ENCODE measurements at places on chromosomes 13 and 19. TPM values are rescaled to one million over a fixed set of nuclear protein-coding genes. Genes with fewer than 3 reads are reported as not detected.

NR2C2AP gene
- 10.6 TPM for polyA plus RNA-seq

DNA sequence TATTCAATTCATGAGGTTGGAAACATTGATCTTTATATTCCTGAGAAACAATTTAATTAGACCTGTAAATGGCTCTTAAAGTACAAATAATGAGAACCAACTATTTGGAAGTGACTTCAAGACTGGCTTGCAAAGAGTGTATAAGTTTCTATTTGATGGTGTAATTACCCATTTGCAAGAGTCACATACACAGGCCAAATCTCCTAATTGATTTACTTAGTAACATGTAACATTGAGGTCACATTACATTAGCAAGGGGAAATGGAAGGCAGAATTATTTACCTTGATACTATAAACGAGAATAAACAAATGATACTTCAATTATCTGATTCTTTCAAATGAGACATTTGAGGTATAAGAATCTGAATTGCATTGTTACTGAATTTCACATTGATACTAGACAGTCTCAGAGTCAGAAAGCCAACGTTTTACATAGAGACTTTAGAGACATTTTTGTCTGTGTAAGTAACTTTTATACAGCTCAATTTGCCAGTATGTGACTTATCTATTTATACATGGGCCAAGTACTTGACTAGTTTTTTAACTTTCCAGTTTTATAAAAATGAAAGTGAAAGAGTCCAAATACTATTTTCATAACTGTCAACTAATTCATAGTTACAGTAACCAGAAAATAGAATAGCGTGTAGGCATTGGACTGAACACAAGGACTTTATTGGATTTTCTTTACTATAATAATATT is 95.6 kb upstream of the RFC3 start:
- no peak for DNase-seq
- no peaks in the 10 kb centered on the region for H3K36me3 ChIP-seq
- peaks cover 29% of the 10 kb centered on the region for H3K4me1 ChIP-seq
- no peak overlapping the region for H3K27ac ChIP-seq
- H3K4me3 ChIP-seq = no peak overlapping the region
- no peaks in the 10 kb centered on the region for H3K27me3 ChIP-seq

SPC24 gene
- polyA plus RNA-seq = 0.27 TPM

DNA sequence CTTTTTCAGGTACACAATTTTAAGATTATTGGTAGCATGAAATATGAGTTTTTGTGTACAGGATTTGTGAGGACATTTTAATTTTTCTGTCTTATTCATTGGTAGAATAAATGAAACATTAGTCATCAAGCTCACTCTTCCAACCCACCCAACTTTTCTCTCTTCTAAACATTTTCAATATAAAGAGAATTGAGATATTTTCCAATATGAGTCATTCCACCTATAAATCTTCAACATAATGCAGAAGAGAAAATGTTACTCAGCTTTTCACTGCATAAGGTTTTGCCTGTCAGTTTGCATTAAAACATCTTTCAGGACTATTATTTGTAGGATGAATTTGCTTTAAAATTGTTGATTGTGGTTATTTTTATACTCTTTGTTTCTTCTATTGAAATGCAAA is 330.7 kb downstream of the PCDH20 start:
- no peaks in the 10 kb centered on the region for H3K4me1 ChIP-seq
- H3K27me3 ChIP-seq = no peaks in the 10 kb centered on the region
- no peak for DNase-seq
- no peak overlapping the region for H3K4me3 ChIP-seq
- H3K27ac ChIP-seq = no peak overlapping the region
- no peaks in the 10 kb centered on the region for H3K36me3 ChIP-seq

DNA sequence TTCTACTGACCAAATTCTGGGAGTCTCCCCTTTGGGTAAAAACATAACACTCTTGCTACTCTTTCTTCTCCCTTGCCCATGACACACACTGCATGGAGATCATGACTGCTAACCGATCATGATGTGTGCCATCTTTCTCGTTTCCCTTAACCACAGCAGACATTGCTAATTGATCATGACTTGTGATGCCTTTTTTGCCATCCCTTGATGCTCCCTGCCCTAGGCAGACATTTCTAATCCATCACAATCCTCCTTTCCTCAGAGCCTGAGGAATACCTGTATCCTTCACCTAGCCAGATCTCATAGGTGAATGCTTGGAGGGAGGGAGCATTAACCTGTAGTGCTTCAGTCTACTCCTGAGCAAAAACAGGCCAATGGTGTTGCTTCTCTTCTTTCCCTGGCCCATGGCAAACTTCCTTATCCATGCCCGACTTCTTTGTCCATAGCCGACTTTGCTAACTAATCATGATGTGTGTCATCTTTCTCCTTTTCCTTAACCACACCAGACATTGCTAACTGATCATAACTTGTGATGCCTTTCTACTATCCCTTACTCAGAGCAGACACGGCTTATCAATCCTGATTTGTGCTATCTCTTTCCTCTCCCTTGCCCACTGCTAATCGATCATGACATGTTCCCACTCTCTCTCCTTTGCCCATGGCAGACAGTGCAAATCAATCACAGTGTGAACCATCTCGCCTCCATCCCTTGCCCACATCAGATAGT is 17.7 kb downstream of the NUMBL start:
- no peaks in the 10 kb centered on the region for H3K27me3 ChIP-seq
- peaks cover 49% of the 10 kb centered on the region for H3K36me3 ChIP-seq
- no peak overlapping the region for H3K4me3 ChIP-seq
- H3K4me1 ChIP-seq = no peaks in the 10 kb centered on the region
- DNase-seq = no peak
- H3K27ac ChIP-seq = no peak overlapping the region

- H3K27ac ChIP-seq = no peak overlapping the region
- H3K4me1 ChIP-seq = no peaks in the 10 kb centered on the region
- DNase-seq = no peak
- no peak overlapping the region for H3K4me3 ChIP-seq
- H3K27me3 ChIP-seq = no peaks in the 10 kb centered on the region
Measured at GRCh38 chr13:77503398-77503797, 32.1 kb upstream of the SCEL start.

DNA sequence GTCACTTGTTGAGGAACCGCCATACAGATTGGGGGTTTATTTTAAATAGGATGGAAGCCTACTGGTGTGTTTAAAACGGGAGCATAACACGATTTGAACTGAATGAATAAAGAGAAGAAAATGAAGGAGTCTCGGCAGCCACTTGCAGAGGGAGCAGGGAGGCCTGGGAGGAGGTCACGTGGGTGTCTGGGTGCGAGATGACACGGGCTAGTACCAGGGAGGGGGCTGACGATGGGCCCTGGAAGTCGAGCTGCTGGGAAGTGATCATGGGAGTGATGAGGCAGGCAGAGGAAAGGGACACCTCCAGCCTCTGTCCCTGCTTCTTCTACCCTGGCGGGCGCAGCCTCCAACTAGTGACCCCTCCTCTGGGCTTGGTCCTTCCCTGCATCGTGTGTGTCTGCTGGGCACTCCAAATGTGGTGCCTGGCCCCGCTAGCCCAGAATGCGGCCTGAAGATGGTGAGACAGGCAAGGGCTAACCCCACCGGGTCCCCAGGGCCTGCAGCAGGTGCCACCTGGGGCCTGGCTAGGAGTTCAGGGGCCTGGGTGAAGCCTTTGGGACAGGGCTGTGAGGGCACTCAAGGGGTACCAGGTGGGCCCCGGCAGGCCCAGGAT is 35.5 kb downstream of the CRTC1 start:
- DNase-seq = no peak
- H3K27me3 ChIP-seq = no peaks in the 10 kb centered on the region
- no peak overlapping the region for H3K4me3 ChIP-seq
- H3K4me1 ChIP-seq = no peaks in the 10 kb centered on the region
- H3K36me3 ChIP-seq = peaks cover 13% of the 10 kb centered on the region

- H3K4me3 ChIP-seq = no peak overlapping the region
- no peak for DNase-seq
- H3K27ac ChIP-seq = no peak overlapping the region
- no peaks in the 10 kb centered on the region for H3K4me1 ChIP-seq
Measured at GRCh38 chr13:67353941-67354340, 123.8 kb upstream of the PCDH9 start.

NKPD1 gene
- 0.11 TPM for polyA plus RNA-seq

DNA sequence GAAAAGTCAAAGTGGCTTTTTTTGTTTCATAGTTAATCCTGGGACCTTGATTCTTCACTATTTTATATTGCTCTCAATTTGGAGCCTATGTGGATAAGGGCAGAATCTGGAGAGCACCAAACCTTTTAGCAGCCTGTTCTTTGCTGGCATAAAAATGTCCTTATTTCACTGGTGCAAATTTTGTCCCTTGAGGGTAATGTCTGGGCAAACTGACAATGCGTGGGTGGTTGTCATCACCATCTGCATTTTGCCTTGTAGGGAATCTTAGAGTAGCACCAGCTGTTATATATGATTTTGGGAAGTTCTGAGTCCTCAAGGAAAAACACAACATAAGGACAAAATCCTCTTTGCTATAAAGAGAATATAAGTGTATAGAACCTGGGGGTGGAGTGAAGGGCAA is 336.9 kb upstream of the HTR2A start:
- H3K36me3 ChIP-seq = no peaks in the 10 kb centered on the region
- H3K27ac ChIP-seq = no peak overlapping the region
- H3K27me3 ChIP-seq = no peaks in the 10 kb centered on the region
- H3K4me1 ChIP-seq = no peaks in the 10 kb centered on the region

- H3K4me3 ChIP-seq = no peak overlapping the region
- no peaks in the 10 kb centered on the region for H3K36me3 ChIP-seq
- DNase-seq = no peak
- H3K27me3 ChIP-seq = no peaks in the 10 kb centered on the region
- H3K4me1 ChIP-seq = no peaks in the 10 kb centered on the region
Measured at GRCh38 chr13:34675626-34676025, 266.4 kb upstream of the NBEA start.

DNA sequence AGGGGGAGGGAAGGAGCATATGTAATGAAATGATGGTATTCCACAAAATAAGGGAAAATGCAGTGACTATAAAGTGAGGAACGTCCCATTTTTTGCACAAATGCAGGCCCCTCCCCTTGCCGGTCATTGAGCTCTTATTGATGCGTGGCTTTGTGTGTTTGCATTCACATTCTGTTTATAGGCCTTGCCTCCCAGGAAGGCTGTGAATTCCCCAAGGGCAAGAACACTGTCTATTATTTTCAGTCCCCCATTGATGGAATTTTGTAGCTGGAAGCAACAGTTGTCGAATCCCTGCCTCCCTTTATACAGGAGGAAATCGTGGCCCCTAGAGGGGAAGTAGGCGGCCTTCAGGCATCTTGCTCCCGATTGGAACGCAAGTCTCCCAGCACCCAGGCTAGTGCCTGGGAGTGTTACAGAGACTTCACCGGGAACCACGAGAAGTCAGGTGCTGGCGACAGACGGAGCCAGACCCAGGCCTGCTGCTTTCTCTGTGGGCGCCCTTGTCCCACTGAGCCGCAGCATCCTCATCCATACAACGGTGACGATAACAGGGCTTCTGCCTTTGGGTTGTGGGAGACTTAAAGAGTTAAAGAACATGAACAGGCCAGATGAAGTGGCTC is 6.9 kb downstream of the SBSN start:
- no peaks in the 10 kb centered on the region for H3K4me1 ChIP-seq
- no peaks in the 10 kb centered on the region for H3K36me3 ChIP-seq
- no peak for DNase-seq
- no peaks in the 10 kb centered on the region for H3K27me3 ChIP-seq
- no peak overlapping the region for H3K27ac ChIP-seq
- no peak overlapping the region for H3K4me3 ChIP-seq

- no peaks in the 10 kb centered on the region for H3K4me1 ChIP-seq
- H3K27ac ChIP-seq = no peak overlapping the region
- no peak overlapping the region for H3K4me3 ChIP-seq
- peaks cover 11% of the 10 kb centered on the region for H3K27me3 ChIP-seq
Measured at GRCh38 chr19:12748489-12748888, 3.1 kb upstream of the BEST2 start.

DNA sequence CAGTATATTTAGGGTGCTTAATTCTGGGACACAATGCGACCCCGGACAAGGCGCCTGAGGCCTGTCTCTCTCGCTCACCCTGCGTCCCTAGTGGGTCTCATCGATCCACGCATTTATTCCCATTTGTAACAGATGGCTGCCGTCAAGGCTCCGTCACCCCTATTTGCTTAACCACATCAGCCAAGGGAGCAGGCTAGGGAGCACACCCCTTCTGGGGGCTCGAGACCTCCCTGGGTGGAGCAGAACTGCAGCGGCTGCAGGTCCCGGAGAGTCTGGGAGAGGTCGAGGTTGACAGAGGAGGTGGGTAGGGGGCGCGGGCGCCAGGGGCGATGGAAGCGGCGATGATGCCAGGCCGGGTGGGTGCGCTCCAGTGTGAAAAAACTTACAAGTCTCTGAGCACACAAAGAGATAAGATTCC is 507 bp downstream of the ALG5 start:
- peaks cover 17% of the 10 kb centered on the region for H3K4me1 ChIP-seq
- no peaks in the 10 kb centered on the region for H3K27me3 ChIP-seq
- H3K36me3 ChIP-seq = peaks cover 34% of the 10 kb centered on the region
- peak; percentile 11 for DNase-seq
- H3K4me3 ChIP-seq = peak overlapping the region; percentile 96

All from CD14-positive monocyte (primary cell).